ENCODE measurements at places on chromosomes 6 and 20.

DNA sequence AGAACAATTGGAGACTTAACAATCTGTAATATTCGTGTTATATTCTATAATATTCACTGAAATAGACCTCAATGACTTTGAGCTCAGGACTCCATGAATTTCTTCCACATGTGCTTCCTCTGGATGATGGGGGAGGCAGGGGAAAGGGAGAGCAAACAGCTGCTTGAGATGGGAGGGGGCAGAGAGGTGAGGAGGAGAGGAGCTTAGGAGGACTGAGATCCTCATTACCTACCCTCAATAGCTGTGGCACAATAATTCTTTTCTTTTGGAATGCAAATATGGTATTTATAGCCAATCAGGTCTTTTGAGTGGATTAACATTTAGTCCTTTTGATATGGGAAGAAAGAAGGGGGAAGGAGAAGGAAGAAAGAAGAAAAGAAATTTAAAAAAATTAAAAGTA, 64.1 kb upstream of the ZNF217 start:
- DNase-seq, result no peak

- no peak for DNase-seq
These were observed 23.9 kb upstream of the BAG2 start for GRCh38 chr6:57147955-57148858.

- DNase-seq, result peak; percentile 72
These were observed 78.8 kb upstream of the CD83 start for GRCh38 chr6:14038467-14039437.

GRCh38 chr6:45787384-45787783, 228.3 kb downstream of the CLIC5 start:
- no peak for DNase-seq

GRCh38 chr20:53943522-53944291, 126.7 kb downstream of the BCAS1 start:
- no peak for DNase-seq
